ENCODE measurements at places on chromosomes 1 and 21.

- peak; percentile 46 for DNase-seq
Measured at GRCh38 chr1:18875107-18875795, 15.8 kb upstream of the TAS1R2 start.

DNA sequence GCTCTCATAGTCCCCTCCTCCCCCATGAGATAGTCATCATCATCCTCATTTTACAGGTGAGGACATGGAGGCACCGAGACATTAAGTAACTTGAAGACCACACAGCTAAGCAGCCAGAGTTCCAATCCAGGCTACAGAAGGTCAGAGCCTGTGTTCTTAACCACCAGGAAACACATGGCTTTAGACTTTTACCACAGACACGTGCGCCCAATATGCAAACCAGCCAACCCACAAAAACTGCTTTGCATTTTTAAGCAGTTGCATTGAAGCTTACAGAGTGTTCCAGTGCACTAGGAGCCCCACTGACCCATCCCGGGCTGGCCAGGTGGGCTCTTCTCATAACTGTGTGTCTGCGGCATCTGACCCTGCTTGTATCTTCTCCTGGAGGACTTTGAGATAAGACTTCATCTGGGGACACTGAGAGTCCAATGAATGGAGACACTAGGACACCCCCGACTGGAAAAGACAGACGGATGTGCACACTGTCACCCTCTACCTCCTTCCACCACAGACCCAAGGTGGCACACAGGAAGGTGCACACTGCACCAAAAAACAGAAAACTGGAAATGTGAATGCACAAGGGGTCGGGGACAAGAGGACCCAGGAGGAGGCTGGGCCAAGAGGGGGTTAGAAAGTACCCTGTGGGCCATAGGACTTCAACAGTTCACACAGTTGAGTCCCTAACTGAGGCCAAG lies 56.4 kb downstream of the ETS2 start:
- no peak for DNase-seq

DNA sequence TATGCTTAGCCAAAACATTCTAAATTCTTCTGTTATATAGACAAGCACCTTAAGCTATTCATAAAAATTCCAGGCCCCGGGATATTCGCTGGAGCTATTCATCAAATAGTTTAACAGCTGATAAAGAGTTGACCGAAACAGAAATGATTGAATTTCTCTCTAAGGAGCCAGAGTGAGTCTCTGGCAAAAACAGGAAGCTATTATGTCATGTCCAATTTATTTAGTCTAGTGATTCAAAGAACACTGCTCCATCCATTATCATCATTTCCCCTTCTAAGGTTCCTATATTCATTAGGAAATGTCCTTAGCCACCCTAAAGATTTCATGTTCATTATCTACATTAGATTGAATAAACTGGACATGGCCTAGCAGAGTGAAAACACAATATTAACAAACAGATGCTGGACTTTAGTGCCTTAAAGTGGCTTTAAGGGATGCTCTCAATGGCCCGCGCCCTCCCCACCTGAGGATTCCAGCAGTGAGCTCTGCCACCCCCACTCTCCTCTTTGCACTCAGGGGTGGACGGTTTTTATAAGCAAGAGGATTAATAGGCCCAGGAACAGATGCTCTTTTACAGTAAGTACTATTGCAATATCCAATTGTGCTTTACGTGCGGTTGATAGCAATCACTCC lies 122.1 kb upstream of the RGS1 start:
- no peak for DNase-seq

GRCh38 chr1:228286505-228287417 lies 78.9 kb downstream of the OBSCN start:
- no peak for DNase-seq

DNA sequence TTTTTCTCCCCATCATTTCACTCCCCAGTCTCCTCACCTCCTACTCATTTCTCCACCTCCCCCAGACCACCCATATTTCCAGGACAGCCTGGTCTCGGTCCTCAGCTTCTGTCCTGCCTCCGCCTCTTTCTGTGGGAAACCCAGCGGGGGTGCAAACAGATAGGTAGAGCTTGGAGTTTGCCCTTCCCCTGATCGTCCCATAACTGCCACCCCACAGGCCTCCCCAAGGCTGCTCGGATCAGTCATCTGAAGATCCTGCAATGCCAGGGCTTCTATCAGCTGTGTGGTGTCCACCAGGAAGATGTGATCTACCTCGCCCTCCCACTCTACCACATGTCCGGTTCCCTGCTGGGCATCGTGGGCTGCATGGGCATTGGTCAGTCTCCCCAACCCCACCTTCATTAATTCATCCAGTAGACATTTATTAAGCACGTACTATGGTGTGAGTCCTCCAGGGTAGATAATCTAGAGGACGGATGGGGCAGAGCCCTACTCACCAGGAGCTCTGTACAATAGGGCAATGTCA lies 1.7 kb downstream of the SLC27A3 start:
- no peak for DNase-seq

GRCh38 chr1:5053744-5054143 lies 399.3 kb downstream of the AJAP1 start:
- DNase-seq: no peak

DNA sequence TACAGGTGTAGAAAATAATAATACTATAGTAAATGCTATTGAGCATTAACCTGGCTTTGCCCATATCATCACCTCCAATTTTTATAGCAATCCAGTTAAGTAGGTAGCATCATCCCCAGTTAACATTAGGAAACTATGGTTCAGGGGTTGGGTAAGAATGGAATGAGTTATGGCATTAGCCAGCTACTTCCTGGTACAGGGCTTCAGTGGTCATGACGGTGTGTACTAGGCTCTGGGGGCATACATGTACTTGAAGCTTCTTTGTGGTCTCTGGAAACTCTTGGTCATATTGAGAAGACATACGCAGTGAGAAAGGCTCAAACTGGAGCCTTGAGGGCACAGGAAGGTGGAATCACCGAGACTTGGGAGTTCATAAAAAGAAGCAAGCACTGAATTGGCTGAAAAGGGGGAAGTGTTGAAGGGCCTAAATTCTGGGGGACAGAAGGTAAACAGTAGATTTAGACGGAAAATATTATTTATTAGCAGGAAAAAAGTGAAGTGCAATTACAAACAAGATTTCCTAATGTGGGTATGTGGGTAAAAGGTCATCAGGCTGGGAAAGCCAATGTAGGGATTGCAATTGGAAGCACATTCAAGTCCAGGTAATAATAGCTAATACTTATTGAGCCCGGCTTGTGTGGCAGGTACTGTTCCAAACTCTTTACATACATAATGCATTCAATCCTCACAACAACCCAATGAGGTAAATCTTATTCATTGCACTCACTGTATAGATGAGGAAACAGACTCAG lies 114.2 kb upstream of the ATP1A1 start:
- DNase-seq: no peak

DNA sequence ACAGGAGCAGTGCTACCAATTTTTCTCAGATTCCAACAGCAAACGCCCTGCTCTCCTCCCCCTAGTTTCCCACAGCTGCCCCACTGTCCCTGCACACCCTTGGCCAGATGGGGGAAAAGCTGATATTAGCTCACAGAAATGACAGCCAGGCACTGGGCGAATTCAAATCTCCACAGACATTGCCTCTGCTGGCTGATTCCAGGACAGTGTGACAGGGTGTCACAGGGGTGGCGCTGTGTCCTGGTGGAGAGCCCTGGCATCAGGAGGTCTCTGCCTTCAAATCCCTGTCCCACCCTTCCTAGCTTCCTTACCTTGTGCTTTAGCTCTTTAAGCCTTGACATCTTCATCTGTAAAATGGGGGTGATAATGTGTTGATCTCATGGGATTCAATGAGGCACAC lies 10.4 kb downstream of the OLIG1 start:
- DNase-seq: no peak

DNA sequence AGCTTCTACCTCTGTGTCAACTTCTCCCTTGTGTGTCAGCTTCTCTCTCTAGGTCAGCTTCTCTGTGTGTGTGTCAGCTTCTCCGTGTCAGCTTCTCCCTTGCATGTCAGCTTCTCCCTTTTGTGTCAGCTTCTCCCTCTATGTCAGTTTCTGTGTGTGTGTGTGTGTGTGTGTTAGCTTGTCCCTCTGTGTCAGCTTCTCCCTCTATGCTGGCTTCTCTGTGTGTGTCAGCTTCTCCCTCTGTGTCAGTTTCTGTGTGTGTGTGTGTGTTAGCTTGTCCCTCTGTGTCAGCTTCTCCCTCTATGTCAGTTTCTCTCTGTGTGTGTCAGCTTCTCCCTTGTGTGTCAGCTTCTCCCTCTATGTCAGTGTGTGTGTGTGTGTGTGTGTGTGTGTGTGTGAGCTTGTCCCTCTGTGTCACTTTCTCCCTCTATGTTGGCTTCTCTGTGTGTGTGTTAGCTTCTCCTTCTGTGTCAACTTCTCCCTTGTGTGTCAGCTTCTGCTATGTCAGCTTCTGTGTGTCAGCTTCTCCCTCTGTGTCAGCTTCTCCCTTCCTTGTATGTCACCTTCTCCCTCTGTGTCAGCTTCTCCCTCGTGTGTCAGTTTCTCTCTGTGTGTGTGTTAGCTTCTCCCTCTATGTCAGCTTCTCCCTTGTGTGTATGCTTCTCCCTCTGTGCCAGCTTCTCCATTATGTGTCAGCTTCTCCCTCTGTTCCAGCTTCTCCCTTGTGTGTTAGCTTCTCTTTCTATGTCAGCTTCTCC lies 6.3 kb upstream of the UBXN10 start:
- DNase-seq: no peak

GRCh38 chr1:13628711-13629110 lies 45.1 kb downstream of the PDPN start:
- no peak for DNase-seq

DNA sequence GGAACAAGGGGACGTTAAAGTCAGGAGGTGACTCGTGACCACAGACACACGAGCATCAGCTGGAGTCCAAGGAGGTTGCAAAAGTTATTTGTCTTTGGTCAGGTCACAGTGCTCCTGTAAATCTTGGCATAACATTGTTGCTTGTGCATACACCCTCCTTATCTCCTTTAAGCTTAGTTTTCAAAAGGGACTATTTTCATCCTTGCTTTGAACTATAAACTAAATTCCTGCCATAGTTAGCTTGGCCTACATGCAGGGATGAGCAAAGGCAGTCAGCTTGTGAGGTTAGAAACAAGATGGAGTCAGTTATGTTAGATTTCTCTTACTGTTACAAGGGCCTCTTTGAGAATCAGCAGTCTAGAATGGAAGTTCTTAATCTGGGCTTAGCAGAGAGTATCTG lies 28.0 kb upstream of the FASLG start:
- no peak for DNase-seq

All from LNCaP clone FGC (cell line).